ENCODE measurements at places on chromosomes 5 and 9. TPM values are rescaled to one million over a fixed set of nuclear protein-coding genes. Genes with fewer than 3 reads are reported as not detected.

GRCh38 chr5:84487963-84488362, 103.3 kb upstream of the EDIL3 start:
- no peak for DNase-seq

GRCh38 chr9:131589124-131589711, 43.9 kb downstream of the PRRT1B start:
- DNase-seq: no peak

DNA sequence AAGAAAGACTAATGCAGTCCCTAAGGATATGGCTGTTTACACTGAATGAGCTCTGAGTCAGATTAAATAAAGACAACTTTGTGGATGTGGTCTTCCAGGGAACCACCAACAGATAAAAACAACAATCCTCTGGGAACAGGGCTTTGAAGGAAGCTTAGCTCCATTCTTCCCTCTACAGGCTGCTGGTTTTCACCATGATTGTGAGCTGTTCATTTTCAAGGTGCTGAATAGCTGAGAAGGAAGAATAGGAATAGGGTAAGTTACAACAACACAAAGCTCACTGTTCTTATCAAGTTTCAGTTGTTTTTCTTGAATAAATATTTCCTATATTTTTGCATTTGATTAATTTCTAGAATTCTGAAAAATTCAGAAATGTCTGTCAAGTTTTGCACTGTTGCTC, 25.9 kb upstream of the PTAR1 start:
- DNase-seq: peak; percentile 11

DNA sequence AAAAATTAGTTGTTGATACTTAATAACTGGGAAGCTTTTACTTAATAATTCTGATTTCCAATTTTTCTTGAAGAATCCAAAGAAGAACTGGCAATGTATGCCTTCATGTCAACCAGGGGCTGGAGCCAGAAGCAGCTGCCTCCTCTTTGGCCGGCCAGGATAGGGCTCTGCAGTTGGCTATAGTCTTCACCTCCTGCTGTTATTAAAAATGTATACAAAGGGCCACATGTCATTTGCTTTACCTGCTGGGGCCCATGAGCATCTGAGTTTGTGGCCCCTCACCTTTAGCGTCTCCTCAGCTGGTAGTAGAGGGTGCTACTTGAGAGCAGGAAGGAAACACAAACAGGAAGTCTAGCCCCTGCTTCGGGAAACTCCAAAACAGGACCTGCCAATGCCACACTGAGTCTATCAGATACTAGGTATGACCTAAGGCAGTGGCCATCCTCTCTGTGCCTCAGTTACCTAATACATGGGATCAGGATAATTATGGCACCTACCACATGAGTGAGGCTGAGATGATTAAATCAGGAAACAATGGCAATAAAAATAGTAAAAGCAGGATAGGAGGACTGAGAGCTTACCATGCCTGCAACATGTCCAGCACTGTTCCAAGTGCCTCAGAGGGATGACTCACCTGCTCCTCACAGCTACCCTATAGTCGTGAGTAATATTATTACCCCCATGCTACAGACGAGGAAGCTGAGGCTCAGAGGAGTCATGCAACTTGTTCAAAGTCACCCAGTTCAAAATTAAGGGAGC, 21.3 kb downstream of the CCDC69 start:
- DNase-seq: peak; percentile 80

GRCh38 chr5:88583471-88583870, 299.5 kb downstream of the MEF2C start:
- DNase-seq: no peak

DNA sequence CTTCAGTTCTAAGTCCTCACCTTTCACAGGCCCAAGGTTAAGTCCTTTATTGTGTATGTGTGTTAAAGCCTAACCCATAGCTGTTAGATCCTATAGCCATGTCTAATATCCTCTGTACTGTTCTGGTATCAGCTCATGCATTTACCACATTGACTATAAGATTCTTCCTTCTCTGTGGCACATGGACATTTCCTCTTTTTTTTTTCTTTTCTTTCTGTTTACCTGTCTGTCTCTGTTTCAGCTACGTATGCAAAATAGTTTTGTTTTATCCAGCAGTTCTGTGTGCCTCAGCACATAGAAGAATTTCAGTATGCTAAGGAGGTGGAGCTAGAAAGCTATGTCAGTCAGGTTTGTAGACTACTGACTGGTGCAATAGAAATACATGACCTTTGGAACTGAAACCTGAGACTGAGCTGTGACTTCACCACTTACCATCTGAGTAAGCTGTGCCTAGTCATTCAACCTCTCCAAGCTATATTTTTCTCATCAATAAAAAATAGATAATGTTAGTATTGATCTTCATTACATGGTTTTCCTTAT, 155.6 kb upstream of the VLDLR start:
- no peak for DNase-seq

GRCh38 chr5:141430332-141431113, at the start of gene PCDHGA12:
TSS of gene PCDHGA12 (plus strand) at chr5:141430507. CDS start at chr5:141430760, 253 bp downstream.
- peak; percentile 87 for DNase-seq

DNA sequence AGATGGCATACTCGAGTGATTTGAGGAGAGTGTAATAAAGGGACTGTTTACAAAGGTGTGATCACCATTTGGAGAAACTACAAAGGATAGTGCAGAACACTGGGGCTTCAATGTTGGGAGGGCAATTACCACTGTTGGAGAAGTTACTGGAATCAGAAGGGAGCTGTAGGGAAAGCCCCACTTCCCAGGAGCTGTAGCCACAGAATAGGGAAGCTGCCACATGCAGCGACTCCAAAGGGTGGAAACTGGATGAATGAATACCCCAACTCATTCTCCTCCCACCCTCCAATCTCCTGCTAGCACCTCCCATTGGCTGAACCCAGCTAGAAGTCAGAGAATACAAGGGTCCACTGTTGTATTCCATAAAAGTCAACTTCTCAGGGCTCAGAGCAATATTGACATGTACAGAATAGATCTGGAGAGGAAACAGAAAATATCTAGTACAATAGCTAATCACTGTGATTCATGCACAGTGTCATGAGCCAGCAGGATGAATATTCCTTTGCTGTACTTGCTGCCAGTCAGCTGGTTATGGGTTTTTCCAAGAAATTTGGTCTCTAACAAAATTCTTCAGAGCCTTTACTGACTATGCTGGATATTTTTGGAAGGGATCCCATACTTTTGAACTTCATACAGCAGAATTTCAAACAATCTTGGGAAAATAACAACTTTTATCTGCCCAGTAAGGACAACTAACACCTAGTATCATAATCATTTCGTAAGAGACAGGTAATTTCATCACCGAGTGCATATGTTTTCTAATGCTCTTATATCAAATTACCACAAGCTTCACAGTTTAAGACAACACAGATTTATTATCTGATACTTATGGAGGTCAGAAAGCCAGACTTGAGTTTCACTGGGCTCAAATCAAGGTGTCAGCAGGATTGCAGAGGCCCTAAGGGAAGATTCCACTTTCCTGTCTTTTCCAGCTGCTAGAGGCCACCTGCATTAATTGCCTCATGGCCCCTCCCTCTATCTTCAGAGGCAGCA, 39.6 kb downstream of the PDCD1LG2 start:
- DNase-seq: peak; percentile 76

Gene TSTD2
- 15.1 TPM for total RNA-seq

Gene CDKN2B-AS1
- total RNA-seq: 2.4 TPM

Gene TRIM36
- 0.69 TPM for total RNA-seq

Gene OBP2B
- not detected for total RNA-seq
